ENCODE measurements at places on chromosomes 3 and 15.
A peak's percentile ranks its signal among the peaks of the same experiment; 100 is the strongest.

- DNase-seq: no peak
Observed at GRCh38 chr3:178822722-178823121, 248.9 kb downstream of the ZMAT3 start.

DNA sequence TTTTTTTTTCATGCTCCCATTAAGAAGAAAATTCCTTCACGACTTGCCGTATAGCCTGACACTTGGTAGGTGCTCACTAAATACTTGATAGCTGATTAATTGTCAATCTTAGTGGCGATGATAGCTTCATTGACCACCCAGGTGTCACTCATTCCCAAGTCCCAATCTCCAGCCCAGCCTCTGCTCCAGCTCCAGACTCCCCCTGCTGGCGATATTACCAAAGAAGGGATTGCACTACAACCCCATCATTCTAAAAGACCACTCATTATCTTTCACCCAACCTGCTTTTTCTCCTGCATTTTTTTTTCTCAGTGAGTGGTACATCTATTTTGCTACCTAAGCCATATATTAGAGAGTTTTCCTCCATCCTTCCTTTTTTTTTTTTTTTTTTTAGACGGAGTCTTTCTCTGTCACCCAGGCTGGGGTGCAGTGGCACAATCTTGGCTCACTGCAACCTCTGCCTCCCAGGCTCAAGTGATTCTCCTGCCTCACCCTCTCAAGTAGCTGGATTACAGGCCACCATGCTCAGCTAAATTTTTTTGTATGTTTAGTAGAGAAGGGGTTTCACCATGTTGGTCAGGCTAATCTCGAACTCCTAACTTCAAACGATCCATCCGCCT lies 19.5 kb upstream of the COMMD2 start:
- peak; percentile 55 for DNase-seq

DNA sequence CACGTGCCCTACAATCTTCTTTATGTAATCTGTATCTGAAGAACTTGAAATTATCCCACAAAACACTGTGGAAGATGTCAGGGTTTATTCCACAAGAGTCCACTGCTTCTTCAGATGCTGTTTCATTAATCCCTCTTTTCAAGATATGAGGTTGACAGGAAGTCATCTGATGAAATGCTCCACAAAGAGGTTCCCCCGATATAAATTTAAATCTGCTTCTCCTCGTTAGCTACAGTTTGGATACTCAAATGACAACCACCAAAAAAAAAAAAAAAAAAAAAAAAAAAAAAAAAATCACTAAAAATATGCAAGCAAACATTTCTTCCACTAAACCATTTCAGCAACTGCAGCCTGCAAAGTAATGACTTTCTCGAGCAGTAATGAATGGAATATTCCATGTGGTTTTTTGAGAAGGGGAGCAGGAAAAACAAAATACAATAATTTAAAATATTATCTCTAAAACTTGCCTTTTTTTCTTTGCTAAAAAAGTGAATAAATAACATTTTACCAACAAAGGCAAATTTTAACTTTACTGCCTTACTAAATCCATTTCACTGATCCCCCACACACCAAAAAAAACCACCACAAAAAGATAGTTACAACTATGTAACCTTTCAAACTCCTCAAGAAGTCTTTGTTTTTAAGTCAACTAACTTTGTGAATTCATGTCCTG lies 37.8 kb downstream of the DLG1 start:
- DNase-seq: no peak

DNA sequence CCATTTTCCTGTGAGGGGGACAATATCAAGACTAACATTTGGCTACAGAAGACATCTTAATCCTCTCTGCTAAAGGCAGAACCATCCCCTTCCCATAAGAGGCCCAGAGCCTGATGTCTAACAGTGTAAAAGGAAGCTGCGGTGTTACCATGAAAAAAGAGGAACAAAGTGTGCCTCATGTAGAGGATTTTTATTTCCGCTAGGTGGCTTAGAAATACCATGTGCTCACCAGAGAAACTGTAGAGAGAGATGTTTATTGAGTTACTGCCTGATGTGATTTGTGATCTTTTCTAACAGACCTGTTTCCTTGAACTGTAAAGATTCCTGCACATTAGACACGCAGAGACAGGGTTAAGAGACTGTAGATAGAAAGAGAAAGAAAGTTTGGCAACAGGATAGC lies 22.0 kb downstream of the OR5H15 start:
- no peak for DNase-seq

GRCh38 chr3:52222319-52223221 lies 2.9 kb downstream of the TLR9 start:
- DNase-seq: no peak

DNA sequence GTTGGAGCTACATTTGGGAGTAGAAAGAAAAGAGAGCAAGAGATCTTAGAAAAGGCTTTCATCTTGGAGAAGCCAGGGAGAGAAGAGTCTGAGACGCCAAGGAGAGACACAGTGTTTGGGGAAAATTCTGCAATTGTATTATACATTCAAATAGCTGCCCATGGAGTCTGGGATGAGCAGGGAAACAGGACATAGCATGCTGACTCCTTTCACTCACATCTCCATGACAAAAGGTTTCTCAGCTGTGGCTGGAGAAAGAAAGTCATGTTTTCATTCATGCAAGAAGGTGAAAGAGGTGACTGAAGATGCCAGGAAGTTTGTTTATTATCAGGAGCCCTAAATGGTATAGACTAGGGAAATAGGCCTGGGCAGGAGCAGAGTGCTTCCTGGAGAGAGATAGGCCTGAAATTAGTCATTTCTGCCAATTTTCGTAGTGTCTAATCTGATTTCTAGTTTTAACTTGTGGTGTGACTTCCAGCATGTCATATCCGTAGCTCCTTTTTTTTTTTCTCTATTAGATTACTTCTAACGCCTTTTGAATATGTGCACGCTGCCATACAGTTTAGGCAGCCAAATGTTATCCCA lies 34.1 kb downstream of the ACP3 start:
- DNase-seq: no peak

DNA sequence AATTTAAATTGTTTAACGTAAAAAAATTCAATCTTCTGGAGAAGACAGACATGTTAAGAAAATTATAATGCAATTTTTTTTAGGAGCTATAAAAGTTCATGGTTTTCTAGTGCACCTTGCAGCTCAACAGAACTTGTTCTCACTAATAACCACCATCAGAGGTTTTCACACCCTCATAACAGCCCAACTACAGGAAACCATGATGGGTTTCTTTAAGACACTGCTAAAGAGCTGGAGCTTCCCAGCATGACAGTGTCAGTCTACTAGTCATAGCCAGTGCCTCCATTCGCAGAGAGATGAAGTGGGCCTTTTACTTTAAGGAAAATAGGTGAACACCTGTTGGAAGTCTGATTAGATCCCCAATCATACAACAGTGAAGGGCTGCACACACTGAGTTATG lies 224.1 kb upstream of the TRIM42 start:
- DNase-seq: no peak

DNA sequence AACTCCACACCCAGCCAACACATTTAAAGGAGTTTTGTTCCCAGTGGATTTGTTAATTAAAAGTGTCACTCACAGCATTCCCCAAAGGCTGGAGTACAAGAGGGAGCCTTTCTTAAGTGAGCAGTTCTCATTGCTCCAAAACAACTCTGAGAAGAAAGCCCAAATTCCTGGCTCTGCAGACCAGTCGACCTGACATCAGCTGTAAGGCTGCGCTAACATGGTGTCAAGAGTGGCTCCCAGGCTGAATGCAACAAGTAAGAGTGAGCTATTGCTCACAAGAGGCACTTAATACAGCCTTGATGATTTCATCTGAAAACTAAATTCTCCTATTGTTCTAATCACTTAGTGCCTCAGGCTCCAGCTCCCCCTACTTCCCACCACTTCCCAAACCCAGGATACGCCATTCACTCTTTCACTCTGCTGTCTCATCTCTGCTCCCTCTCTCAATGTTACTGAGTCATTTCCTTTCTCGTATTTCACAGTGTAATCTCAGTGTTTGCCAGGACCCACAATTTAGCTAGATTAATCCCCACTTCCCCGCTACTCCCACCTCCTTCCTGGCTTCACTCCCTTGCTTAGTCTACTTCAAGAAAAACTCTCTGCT lies 81.8 kb downstream of the WWTR1 start:
- DNase-seq: no peak

DNA sequence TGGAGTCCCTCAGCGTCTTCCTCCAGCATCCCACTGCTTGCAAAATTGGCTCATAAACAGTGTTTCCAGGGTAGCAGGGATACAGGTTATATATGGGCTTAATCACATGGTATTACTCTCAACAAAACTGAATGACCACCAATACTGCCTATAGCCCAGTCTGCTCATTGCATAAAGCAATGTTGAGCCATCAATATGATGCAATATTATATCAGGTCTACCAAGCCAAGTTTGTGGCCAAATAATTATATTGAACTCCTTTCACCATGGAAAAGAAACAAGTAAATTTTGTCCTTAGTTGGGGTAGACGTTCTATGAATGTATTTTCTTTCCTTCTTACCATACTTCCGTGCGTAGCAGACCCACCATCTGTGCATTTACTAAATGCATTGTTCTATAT lies 652.3 kb downstream of the ROBO1 start:
- no peak for DNase-seq
